ENCODE measurements at places on chromosomes 16 and 17.

DNA sequence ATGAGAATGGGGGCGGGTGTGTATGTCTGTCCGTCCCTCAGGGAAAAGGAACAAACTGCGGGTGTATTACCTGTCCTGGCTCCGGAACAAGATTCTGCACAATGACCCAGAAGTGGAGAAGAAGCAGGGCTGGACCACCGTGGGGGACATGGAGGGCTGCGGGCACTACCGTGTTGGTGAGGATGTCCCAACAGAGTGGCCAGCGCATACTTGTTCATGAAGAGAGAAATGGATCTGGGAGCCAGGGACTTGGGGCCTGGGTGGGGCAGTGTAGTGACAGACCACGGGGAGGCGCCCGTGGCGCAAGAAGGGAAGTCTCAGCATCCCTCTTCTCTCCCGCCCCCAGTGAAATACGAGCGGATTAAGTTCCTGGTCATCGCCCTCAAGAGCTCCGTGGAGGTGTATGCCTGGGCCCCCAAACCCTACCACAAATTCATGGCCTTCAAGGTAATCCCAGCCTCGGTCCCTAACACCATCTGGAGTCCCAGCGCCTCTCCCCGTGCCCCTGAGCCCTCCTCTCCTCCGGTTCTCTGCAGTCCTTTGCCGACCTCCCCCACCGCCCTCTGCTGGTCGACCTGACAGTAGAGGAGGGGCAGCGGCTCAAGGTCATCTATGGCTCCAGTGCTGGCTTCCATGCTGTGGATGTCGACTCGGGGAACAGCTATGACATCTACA, 3.5 kb upstream of the C17orf107 start:
- no peak for DNase-seq

DNA sequence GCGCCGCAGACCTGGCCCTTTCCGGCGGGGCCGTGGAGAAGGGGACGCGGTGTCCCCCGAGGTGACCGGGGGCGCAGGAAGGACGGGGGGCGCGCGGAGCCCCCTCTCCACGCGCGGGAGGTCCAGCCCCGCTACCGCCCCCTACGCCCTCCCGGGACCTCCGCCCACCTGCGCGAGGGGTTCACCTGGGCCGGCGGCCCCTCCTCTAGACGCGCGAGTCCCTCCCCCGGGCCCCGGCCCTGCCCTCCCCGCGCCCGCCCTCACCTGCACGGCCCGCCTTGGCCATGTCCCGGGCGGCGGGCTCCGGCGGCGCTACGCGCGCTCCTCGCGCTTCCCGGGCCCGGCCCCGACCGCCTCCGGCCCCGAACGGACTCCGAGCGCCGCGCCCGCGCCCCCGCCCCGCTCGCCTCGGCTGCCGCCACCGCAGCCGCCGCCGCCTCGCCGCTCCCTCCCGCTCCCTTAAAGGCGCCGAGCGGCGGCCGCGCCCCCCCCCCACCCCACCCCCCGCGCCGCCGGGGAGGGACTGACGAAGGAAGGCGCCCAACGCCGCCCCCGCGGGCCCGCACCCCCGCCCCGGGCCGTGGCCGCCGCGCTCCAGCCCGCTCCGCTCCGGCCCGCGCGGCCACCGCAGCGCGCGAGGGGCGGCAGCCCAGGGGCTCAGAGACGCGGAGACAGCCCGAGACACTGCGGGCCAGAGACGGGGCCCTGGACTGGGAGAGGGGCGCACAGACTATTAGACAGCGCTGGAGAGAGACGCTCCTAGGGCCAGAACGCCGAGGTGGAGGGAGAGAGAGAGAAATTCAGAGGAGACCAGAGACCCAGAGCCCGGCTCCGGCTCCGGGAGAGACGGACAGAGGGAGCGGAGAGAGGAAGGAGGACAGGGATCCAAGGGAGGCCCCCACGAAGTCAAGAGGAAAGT, at the start of gene PITPNM3:
Gene PITPNM3 (minus strand): TSS at position 435 of the 919 bp plus-strand sequence. CDS start 149 bp downstream, at position 286.
- DNase-seq, result no peak

GRCh38 chr17:63316100-63316499, 130.0 kb downstream of the CYB561 start:
- no peak for DNase-seq

DNA sequence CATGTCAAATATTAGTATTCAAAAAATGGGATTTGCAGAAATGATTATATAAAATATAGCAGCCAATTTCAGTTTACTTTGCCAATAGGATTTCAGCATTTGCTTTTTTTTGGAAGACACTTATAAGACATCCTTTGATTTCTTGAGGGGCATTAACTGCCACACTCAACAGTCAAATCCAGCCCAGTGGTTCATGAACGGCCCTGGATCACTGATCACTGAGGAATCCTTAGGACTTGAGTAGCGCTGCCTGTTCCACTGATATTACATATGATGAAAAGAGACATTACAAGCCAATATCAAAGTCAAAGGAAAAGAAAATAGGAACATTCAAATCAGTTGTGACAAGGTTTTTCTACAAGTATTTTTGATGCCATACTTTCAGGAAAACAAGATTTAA, 21.0 kb upstream of the YWHAE start:
- DNase-seq, result no peak

- no peak for DNase-seq
Observed at GRCh38 chr17:5126719-5127488, 11.1 kb downstream of the USP6 start.

DNA sequence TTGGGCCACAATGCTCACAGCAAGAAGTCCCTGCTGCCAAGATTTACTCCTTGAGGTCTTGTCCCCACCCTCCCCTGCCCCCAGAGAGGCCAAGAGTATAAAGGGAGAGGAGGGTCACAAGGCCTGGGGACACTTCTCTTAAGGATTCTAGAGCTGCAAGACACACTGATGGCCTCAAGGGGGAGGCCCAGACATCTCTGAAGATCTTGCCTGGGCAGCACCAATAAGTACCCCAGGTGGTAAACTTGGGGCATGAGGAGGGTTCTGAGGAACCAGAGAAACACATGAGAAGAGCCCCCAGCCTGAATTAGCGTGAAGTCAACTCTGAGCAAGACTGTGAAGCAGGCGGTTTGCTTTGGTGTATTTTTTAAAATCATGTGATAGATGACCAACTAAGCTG, 26.8 kb upstream of the MTMR4 start:
- no peak for DNase-seq

DNA sequence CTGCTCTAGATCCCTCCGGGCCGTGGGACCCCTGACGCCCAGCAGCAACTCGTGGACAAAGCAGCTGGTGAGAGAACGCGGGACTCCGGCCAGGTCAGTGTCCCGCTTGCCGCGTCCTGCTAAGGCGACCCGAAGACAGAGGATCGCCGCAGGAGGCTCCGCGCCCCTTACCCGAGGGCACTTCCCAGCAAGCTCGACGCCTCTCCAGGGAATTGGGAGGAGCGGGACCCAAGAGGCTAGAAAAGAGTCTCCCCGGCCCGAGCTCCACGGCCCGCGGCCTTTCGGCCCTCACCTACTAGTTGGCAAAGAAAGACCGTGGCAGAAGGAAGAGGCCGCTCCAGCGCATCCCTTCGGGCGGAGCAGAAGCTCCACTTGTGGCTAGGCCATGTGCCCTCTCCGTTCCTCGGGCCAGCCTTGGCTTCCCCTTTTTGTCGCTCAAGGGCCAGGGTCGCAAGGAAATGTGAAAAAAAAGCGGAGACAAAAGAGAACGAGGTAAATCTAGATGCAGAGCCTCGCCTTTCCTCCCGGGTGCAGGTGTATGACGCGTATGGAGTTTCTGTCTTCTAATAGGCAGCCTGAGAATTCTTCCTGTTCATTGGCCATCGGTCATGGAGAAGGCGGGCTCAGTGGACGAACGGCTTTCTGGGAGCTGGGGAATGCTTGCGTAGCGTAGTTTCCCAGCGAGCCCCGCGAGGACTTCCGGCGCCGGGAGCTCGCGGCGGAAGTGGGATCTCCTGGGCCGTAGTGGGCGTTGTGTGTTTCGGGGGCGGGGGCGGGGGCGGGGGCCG, at the start of gene ZNF213:
Gene ZNF213 (plus strand): TSS at position 692 of the 788 bp plus-strand sequence. CDS start 2,252 bp downstream, outside the sequence.
- peak; percentile 98 for DNase-seq

- no peak for DNase-seq
Observed at GRCh38 chr16:11379420-11379819, 34.2 kb downstream of the RMI2 start.

DNA sequence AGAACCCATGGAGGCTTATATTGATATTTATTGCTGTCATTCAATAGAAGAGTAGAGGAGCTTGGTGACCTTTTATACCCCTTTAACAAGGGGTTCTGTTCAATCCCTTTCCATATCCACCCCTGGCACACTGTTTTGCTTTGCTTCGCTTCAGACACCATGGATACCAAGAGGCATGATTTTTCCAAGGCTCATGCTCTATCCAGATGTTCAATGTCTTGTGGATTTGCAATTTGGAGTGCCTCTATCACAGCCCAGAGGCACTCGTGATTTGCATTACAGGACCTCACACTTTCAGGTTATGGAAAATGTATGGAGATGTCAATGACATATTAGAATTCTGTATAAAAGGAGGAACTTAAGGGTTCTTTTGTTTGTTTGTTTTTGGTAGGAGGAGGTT, 21.5 kb downstream of the CFAP20 start:
- DNase-seq, result no peak

DNA sequence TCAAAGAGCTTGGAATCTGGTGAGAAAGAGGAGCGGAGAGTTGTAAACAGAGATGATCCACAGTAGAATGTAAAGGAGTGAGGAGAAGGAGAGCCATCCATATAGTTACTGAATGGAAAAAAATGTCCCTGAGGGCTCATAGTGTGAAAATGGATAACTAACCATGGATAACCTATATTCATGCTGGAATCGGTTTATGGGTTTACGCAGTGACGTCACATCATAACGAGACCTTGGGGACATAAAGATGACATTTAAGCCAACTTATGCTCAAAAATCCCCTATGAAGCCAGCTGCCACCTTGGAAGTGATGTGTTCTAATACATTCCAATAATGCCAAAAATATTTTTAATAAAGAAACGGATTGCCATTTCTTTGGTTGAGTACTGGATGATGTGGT, 22.5 kb downstream of the IRX6 start:
- DNase-seq, result no peak

DNA sequence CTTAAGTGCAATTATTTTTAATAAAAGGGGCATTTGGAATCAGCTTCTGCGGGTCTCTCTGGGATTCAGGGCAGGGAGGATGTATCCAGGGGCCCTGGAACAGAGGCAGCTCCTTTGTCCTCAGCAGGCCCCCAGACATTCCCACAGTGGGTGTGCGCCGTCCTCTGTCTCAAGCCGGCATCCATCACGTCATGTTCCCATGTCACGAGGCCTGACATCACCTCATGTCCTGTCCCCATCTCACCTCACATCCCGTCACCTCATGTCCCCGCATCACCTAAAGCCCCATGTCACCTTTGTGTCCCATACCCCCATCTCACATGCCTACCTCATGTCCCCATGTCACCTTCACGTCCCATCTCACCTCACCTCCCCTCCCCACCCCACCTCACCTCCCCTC, 18.5 kb downstream of the GAA start:
- no peak for DNase-seq

All from NCI-H2227 treated with DMSO at 0.1 percent for 48 hours (cell line).